Activated CD4-positive, alpha-beta T cell treated with anti-CD3 and anti-CD28 coated beads for 36 hours (primary cell): ENCODE measurements at places on chromosomes 6 and 20. TPM values are rescaled to one million over a fixed set of nuclear protein-coding genes. Genes with fewer than 3 reads are reported as not detected.
A peak's percentile ranks its signal among the peaks of the same experiment; 100 is the strongest.

The DEFB132 gene
- total RNA-seq: not detected

The TRIM38 gene
- total RNA-seq: 24.9 TPM

- DNase-seq: no peak
Measured at GRCh38 chr6:150880336-150880735, 14.8 kb downstream of the MTHFD1L start.

GRCh38 chr6:156719720-156720563, 57.2 kb upstream of the ARID1B start:
- peak; percentile 83 for DNase-seq

The YWHAB gene
- 326 TPM for total RNA-seq

The SIRPB1 gene
- total RNA-seq: 1.0 TPM

- no peak for DNase-seq
Measured at GRCh38 chr6:75893058-75893775, 144.2 kb downstream of the MYO6 start.

DNA sequence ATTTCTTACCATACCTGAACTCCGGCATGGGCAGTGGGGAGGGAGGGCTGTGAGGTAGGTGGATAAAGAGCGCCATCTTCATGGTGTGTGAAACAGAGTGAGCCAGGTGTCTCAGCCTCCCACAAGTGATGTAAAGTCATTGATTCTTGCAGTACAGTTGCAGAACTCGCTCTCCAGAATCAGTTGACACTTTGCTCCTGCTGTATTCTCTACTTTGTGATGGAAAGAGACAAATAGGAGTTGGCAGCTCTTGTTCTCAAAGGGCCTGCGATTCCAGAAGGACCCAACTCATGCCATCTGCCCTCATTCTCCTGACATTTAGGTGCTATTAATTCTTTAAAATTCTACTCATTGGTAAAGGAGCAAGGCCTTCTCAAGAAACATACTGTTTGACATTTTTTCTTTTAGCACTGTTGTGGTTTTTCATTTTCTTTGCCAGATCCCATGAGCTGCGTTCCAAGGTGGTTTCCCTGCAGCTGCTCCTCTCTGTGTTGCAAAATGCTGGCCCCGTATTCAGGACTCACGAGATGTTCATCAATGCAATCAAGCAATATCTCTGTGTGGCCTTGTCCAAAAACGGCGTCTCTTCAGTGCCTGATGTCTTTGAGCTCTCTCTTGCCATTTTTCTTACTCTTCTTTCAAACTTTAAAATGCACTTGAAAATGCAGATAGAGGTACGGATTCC, 49.3 kb downstream of the ARFGEF2 start:
- no peak for DNase-seq

DNA sequence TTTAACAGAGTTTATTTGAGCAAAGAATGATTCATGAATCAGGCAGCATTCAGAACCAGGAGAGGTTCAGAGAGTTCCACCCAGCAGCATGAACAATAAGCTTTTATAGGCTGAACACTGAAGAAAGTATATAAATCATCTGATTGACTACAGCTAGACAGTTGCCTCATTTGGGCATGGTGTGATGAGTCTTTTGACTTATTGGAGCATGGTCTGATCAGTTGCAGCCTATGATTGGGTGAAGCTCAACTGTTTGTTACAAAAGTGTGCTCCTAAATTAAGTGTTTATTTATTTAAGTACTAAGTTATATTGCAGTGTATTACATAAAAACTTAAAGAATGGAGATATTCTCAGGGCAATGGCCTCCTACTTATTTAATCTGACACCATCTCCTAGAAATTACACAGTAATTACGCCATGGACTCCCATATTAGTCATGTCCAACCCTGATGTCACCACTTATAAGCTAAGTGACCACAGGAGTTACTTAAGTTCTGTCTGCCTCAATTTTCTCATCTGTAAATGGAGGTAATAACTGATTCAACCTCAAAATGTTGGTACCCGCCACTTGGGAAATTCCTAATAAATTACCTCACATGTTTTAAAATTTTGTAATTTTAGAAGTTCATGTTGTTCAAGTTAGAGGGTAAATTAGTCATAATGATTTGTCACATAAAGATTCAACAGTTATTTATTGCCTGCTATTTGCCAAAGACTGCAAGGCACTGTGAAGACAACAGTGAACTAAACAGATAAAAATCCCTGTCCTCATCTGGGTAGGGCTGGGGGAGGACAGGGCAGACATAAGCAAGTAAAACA, 15.2 kb upstream of the ROS1 start:
- DNase-seq: no peak

- peak; percentile 93 for DNase-seq
Measured at GRCh38 chr6:30672445-30673253, at the start of gene DHX16. TSS of gene DHX16 (minus strand) at chr6:30673006. CDS start at chr6:30672841, 165 bp downstream.

The PSMB8 gene
- total RNA-seq: 238 TPM

The ADAM33 gene
- total RNA-seq: not detected

DNA sequence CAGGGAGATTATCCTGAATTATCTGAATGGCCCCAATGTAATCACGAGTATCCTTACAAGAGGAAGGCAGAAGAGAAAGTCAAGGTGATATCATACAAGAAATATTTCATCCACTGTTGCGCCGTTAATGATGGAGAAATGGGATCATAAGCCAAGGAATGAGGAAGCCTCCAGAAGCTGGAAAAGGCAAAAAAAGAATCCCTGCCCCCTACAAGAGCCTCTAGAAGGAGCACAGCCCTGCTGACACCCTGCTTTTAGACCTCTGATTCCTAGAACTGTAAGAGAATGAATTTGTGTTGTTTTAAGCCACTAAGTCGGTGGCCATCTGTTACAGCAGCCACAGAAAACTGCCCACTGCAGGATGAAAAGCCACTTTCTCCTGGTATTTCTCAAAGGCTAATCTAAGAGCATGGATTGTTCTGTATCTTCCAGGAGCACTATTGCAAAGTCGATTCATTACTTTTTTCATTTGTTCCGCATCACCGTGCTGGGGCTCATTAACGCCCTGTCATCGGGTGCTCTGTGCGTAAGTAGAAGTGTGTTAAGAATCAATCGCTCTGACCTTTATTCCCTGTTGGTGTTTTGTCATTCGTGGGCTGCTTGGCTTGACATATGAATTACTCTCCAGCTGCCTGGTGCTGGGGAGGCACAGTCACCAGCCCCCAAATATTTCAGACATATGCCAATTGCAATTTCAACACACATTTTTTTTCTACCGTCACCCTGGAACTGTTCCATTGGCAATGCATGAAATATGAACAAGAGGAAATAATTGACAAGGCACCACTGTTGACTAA, 117.0 kb downstream of the PCSK2 start:
- DNase-seq: no peak

The BHLHE23 gene
- total RNA-seq: not detected

DNA sequence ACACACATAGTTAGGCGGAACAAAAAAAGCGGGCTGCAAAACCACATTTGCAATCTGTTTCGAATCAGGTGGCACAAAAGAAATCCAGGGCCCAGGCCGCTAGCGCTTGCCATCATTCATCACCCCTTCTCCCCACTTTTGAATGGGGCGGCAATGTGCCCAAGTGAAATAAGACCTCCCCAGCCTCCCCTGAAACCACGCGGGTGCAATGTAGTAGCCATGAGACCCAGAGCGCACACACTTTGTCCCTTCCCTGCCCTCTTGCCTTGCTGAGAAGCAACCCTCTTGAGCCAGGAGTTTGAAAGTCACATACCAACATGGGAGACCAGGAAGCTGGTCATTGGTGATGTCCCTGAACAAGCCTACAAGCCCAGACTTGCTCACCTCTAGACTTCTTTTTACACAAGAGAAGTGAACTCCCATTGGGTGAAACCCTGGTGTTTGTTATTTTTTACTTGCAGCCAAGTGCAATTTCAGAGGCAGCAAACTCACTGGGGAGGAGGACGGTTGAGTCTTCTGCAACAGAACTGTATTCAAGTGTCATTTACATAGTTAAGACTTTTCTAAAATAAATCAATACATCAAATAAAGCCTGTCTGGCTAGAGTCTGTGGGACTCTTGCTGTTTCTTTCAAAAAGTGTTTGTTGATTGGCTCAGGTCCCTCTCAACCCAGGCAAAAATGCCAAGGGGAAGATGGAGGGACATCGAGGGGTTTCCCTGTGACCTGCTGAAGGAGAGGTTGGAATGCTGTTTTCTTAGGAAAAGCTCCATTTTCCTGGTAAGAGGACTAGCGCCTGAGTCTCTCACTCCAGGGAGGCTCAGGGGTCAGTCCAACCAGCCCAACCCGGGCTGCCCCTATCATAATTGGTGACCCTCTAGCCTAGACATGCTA, 138.1 kb upstream of the PTPN1 start:
- no peak for DNase-seq

The CTNNBL1 gene
- 93.4 TPM for total RNA-seq

DNA sequence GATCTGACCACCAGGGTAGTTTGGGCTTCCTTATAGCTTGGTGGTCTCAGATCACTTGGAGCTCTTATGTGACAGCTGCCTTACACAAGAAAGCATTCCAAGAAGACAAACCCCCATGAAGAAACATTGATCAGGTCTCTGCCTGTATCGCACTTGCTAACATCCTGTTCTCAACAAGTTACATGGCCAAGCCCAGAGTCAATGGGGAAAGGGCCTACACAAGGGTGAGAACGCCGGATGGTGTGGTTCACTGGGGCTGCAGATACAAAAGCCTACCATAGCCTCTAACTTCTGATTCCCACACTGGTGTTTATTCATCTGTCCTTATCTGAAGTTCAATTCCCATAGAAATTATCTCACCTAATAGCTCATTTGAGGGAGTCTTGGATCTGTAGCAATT, 235.5 kb downstream of the SYNDIG1 start:
- DNase-seq: no peak

The ADTRP gene
- 26.3 TPM for total RNA-seq

- DNase-seq: no peak
Measured at GRCh38 chr20:22559711-22560318, 24.6 kb downstream of the FOXA2 start.

The MCM8 gene
- total RNA-seq: 42.5 TPM

DNA sequence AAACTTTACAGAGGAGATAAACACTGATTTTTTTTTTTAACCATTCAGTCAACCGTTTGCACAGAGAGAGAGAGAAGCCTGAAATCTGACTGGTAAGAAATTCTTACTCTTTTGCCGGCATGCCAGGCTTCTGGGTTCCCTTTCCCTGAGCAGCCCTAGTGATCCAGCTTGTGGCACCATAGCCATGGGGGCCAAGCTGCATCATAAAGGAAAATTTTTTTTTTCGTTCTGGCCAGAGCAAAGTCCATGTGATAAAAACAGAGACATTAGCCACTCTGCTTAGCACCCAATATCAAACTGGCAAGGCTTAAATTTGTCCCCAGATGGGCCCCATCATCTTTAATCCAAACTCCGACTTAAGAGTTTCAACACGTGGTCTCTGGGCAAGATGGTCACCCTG, 44.5 kb downstream of the CEP85L start:
- DNase-seq: no peak
